ENCODE measurements at places on chromosomes 2 and 18.
A peak's percentile ranks its signal among the peaks of the same experiment; 100 is the strongest.

- no peak for DNase-seq
Measured at GRCh38 chr2:156845806-156846558, 409.8 kb downstream of the GPD2 start.

DNA sequence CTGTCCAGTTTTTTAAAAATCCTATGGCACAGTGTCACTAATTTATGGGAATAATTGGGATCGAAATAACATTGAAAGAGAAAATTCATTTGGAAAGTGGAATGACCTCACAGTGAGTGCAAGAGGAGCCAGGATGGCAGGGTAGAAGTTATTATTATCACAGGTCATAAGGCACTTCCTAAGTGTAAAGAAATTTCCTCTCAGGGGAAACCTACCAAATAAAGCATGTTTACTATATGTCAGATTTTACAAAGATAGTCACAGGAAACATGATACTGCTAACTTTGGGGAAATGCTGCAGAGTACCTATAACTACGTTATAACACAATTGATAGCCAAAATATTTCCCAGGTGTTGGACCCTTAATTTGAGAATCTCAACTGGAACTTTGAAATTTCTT is 226.3 kb upstream of the SMAD7 start:
- no peak for DNase-seq

GRCh38 chr2:10064932-10065772 is 15.1 kb downstream of the CYS1 start:
- no peak for DNase-seq

DNA sequence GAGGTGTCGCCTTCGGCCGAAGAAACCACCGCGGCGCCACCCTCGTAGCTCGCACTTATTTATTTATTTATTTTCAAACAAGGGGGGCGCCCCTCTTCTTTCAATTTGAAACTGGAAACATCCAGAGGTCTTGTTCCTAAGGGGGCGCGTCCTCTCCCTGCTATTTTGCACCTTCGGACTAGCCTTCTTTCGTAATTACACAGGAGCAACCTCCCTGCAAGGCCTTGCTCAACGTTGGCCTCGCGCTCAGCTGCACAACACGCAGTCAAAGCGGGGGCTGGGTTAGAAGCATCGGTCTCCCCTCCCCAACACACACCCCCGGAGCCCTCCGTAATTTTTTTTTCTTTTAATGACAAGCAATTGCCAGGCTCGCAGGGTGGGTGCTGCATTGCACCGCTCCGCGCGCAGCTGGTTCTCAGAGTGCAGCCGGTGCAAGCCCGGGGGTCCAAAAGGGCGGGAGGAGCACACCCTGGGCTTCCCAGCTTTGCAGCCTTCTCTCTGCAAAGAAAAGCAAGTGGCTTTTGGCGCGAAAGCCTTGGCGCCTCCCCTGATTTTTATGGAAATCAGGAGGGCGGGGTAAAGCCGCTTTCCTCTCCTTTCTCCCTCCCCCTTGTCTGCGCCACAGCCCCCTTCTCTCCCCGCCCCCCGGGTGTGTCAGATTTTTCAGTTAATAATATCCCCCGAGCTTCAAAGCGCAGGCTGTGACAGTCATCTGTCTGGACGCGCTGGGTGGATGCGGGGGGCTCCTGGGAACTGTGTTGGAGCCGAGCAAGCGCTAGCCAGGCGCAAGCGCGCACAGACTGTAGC is at the start of gene MYCN:
TSS of gene MYCN (plus strand) at position 697 of the 807 bp plus-strand sequence. CDS start 1,515 bp downstream, outside the sequence.
- peak; percentile 32 for DNase-seq

- DNase-seq: no peak
Measured at GRCh38 chr18:73827801-73828200, 319.8 kb downstream of the FBXO15 start.

- no peak for DNase-seq
Measured at GRCh38 chr2:19577723-19578122, 219.3 kb upstream of the OSR1 start.

DNA sequence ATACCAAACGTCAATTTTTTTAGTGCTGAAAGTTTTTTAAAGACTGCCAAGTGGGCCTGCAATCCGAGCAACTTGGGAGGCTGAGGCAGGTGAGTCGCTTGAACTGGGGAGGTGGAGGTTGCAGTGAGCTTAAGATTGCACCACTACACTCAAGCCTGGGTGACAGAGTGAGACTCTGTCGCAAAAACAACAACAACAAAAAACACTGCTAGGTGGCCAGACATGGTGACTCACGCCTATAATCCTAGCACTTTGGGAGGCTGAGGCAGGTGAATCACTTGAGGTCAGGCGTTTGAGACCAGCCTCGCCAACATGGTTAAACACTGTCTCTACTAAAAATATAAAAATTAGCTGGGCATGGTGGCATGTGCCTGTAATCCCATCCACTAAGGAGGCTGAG is 202.8 kb upstream of the COPS8 start:
- DNase-seq: no peak

DNA sequence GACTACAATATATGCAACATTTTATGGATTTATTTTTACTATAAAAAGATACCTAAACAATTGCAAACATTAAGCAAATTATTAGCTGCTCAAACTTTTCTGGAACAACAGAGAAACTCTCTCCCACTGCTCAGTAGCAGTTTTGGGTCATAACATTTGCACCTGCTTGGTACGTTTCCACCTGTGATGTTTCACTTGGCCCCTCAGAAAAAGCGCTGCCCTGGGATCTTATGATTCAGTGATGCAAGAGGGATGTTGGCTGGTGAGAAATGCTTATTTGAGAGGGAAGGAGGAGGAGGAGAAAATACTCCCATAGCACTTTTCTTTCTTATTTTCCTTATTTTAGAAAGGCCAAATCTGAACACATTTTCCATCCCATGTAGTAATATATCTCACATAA is 9.2 kb downstream of the IRS1 start:
- no peak for DNase-seq

DNA sequence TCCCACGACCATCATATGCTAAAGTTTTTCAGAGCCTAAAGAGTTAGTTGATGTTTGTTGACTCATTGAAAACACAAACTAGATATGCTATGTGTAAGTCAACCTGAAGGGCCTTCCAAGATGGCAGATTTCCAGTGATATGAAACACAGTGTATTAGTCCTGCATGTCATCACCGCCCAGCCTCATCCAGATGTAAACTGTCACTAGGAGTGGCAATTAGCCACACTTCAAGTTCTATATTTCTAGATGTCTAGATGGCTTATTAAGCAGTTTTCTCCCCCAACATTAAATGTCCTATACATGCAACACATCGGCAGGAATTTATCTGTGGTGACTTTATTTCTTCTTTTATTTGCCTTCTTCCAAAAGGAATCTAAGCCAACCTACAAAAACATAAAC is 444.1 kb upstream of the SMIM21 start:
- DNase-seq: no peak

DNA sequence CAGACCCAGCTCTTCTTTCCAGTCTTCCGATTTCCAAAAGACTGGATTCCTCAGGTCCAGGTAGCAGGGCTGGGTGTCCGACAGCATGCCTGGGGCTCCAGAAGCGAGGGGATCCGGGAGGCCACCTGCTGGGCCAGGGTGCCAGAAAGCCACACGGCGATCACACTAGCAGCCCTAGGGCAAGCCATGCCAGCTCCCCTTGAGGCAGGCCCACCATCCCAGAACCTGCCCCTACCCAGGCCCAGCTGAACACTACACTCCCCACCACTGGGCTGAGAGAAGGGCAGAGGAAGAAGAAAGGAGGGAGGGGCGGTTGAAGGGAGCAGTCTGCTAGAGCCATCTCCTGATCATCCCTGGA is 163.1 kb downstream of the TNS1 start:
- no peak for DNase-seq

DNA sequence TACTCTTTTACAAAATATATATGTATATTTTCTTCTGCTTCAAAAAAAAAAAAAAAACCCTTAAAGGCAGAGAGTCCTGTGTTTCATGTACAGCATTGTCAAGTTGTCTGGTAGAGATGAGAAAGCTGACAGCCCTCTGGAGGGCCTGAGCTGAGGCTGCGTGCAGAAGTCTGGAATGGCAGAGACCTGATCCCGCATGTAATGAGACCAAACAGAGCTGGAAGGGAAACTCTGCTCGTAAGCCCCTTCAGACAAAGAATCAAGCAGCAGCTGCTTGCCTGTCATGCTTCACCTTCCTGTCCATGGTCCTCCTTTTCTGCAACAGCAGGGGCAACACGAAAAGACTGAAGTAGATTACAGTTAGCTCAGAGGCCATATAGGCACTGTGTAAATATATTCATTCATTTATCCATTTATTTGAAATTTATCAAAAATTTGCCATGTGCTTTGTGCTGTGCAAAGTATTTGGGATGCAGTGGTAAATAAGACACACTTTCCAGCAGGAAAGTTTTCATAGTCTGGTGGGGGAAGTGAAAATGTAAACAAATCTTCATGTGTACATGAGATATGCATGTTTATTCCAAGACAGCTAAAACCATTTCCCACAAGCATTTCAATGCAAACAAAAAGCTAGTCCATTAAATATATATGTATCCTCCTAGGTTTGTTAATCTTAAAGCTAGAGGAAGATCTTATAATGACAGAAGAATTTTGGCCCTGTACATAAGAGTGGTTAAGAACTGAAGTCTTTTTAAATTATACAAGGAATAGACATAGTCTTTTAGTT is 912.7 kb downstream of the CPS1 start:
- DNase-seq: no peak

DNA sequence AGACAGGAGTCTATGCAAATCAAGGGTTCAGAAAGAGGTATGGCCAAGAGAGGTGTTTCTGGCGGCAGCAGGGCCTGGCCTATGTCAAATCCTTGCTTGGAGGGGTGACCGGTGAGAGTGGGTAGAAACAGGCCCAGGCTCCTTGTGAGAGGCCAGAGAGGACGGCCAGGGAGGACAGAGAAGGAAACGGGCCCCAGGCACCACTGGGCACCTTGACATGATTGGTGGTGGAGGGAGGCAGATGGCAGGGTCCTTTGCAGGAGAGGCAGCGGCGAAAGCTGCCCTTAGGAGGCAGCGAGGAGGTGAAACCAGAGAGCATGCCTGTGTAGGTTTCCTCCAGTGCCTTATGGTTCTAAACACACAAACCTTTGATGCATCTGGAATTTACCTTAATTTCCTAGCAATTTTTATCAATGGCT is 6.2 kb downstream of the RAMP1 start:
- no peak for DNase-seq

GRCh38 chr2:33529771-33530481 is 53.5 kb downstream of the RASGRP3 start:
- no peak for DNase-seq

GRCh38 chr2:206083602-206084438 is 2.2 kb downstream of the INO80D start:
- DNase-seq: peak; percentile 41

- no peak for DNase-seq
Measured at GRCh38 chr2:120869730-120870466, 134.2 kb downstream of the GLI2 start.

Measured in activated CD4-positive, alpha-beta T cell treated with anti-CD3 and anti-CD28 coated beads, Interleukin-2, Interleukin-4, amounts not matched to agents 100 ng/mL and 50 ng/mL, durations not matched to agents 16 hours and 8 hours (primary cell).